ENCODE measurements at places on chromosomes 2 and 18. TPM values are rescaled to one million over a fixed set of nuclear protein-coding genes. Genes with fewer than 3 reads are reported as not detected.

The ECEL1 gene
- not detected for total RNA-seq

- DNase-seq = no peak
Measured at GRCh38 chr2:62194558-62195420, 1.1 kb upstream of the B3GNT2 start.

The FER1L5 gene
- not detected for total RNA-seq

GRCh38 chr2:162022290-162022945, 51.6 kb downstream of the DPP4 start:
- DNase-seq = no peak

DNA sequence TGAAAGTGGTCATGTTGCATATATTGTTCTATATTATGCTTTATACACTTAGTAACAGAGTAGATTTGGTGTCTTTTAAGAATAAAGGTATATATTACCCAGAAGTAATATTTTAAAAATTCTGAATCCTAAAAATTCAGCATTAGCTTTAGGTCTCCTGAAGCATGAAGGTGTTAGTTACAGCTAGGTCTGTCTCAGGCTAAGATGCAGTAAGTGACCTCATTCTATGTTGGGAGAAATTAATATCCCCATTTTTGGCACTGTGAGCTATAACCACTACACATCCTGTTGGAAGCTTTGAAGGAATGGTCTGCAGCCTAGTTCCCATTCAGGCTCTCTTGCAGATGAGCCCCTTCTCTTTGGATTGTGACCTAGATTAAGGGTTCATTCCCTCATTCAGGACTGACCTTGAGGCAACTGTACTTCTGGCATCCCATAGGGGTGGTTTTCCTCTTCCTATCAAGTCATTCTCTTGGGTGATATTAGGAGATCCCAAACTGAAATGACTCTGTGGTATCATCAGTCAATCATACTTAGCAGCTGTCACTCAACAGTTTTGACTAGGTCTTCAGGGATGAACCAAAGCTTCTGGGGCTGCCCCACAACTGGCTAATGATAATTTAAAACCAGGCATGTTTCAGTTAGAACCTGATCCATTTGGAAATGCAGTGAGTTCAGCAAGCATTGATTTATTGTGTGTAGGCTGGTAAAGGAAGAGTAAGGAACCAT, 117.7 kb downstream of the GPD2 start:
- DNase-seq = no peak

DNA sequence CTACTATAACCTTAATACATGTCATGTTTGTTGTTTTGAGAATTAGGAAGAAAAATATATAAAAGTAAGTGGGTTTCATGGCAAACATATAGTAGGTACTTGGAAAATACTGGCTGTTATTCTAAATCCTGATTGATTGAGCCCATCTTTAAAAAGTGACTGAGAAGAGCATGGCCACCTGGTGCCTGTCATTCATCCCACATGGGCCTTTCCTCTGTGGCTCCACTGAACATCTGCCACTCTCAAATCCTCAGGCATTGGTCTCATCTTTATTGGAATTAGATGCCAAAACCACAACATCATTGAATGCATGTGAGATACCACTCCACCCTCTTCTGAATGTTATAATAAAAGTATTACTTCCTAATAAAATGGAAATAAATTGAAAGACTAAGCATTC, 101.6 kb upstream of the TTN start:
- DNase-seq = no peak

The FLACC1 gene
- 0.26 TPM for total RNA-seq

DNA sequence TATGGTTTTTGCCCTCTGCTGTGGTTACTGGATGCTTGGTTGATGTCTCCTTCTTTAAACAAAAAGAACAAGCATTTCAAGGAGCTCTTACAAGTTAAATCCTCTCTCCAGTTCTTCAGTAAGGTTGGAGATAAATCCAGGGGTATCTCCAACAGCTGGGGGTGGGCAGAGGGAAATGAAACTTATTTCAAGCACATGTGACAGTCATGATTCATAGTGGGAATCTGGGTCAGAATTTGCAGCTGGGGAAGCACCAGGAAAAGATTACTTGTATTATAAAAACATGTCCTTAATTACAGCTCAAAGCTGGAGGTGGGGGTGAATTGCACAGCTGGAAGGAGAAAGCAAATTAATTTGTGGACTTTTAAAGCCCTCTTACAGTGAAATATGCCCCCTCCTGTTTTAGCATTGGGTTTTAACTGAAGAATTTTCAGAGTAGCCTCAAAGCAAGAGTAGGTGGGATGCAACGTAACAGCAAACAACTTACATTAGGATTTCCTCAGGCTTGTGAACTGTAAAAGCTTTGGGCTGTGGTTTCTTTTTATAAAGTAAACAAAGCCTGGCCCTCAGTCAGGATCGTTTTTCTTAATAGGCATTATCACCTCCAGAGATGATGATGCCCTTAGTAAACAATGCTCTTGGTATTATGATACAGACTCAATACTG, 596.4 kb downstream of the NYAP2 start:
- no peak for DNase-seq

The NPPC gene
- total RNA-seq = not detected

- DNase-seq = no peak
Measured at GRCh38 chr2:17658251-17658843, 95.3 kb downstream of the SMC6 start.

- DNase-seq = no peak
Measured at GRCh38 chr18:62206593-62206992, 19.5 kb downstream of the RELCH start.

GRCh38 chr2:25228848-25229278, 60.5 kb upstream of the POMC start:
- peak; percentile 76 for DNase-seq

DNA sequence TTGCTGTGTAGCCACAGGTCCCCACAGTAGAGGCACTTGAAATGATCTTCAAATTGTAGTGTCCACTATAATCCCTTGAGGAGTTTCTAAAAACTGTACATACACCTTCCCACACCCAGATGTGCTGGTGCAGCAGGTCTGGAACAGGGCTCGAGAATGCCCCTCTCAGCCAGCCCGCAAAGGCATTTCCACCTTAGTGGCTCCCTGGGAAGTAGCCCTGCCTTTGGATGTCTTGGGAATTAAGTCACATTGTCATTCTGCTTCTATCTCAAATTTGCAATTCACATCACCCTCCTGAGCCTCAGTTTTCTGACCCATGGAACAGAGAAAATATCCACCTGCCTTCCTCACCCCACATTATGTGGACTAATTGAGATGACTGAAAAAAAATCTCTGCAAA, 44.3 kb upstream of the TCF7L1 start:
- DNase-seq = no peak

The MPHOSPH10 gene
- total RNA-seq = 12.5 TPM

The STAM2 gene
- total RNA-seq = 33.1 TPM

- DNase-seq = no peak
Measured at GRCh38 chr2:104046466-104046865, 807.4 kb upstream of the POU3F3 start.

- peak; percentile 22 for DNase-seq
Measured at GRCh38 chr18:49764032-49764431, 49.3 kb downstream of the ACAA2 start.

DNA sequence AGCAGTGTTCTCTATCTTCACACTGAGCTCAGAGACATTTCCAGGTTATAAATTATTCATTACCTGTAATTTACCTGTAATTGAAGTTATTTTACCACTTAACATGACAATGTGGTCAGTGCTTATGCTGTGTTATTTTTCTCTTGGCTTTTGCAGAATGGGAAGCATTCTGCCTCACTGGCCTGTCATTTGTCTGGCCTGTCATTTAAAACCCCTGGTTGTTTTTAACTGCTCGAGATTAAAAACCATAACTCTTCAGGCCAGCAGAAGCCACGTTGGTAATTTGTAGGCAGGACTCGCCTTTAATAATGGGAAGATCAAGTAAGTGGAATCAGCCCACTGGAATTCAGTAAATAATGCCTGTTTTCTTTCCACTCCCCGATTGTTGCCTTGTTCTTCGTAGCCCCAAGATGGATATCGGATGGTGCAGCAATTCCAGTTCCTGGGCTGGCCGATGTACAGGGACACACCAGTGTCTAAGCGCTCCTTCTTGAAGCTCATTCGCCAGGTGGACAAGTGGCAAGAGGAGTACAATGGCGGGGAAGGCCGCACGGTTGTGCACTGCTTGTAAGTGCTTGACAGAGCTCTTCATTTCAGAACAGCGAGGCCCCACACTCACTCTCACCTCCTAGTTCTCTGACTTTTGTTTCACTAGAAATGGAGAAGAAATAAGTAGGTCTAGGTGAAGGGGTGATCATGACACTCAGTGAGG, 222.4 kb upstream of the RAB12 start:
- no peak for DNase-seq

The SP140 gene
- 0.56 TPM for total RNA-seq

The PPM1G gene
- total RNA-seq = 139 TPM

The DNAH6 gene
- not detected for total RNA-seq

DNA sequence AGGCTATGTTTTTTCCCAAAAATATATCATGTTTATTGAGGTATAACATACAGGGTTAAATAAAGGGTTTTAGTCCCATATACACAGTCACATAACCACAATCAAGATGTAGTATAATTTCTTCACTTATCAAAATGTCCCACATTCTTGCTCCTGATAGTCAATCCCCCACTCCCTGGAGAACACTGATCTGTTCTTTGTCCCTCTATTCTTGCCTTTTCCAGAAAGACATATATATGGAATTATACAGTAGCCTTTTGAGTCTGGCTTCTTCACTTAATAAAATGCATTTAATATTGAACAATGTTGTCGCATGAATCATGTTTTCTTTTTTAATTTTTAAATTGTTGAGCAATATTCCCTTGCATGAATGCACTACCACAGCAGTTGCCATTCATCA, 1059.7 kb downstream of the TSN start:
- DNase-seq = no peak
